ENCODE measurements at places on chromosomes 7 and 10.

GRCh38 chr7:106165337-106165736, 53.2 kb upstream of the SYPL1 start:
- no peak for DNase-seq

GRCh38 chr10:31586723-31587638, 268.0 kb downstream of the ZEB1 start:
- no peak for DNase-seq

DNA sequence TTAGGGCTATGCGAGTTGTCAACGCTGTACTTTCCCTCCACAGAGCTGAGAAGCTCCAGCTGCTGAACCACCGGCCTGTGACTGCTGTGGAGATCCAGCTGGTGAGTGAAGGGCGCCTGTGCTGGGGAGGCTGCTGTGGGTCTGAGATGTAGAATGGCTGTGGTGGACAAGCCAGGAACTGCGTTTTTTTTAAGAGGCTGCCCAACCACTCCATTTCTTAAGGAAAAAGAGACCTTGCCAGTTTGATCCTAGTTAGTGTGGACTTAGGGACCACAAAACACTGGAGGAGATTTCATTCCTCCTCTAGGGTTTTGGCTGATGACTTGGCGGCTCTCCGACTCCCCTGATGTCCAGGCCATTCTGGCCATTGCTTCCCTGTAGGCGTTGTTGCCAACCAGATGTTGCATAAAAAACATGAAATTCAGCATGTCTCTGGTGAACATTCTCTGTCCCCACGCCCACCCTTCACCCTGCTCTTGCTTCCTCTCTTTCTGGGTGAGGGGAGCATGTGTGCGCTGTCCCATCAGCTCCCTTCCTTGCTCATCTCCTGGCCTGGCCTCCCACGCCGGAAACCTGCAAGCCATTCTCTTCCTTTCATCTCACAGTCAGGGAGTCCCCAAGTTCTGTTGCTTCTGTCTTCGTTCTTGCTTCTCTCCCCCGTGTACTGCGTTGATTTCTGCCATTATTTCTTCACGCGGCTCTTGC, 30.9 kb downstream of the CRCP start:
- no peak for DNase-seq

- no peak for DNase-seq
Measured at GRCh38 chr10:30422151-30422695, 11.8 kb upstream of the MAP3K8 start.

DNA sequence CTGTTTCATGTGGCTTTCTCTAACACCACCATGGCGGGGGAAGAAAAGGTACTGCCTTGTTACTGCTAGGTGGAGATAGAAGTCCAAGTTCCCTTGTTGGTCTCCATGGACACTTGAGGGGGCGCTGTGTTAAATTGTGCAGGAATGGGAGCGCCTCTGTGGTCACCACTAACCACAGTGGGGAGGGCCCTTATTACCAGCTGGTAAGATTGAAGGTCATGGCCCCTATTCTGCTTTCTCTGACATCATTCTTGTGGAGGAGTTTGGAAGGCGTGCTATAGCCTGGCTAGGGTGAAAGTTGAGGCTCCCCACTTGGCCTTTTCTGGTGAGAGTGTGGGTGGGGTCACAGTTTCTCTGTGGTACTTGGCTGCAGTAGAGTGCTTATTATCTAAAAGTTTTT, 14.9 kb upstream of the MXI1 start:
- DNase-seq = no peak

Data from stimulated activated CD4-positive, alpha-beta T cell treated with anti-CD3 and anti-CD28 coated beads, Interleukin-1b, Interleukin-23, amount 100 ng/mL, for 1 hour (primary cell).